Activated CD4-positive, alpha-beta T cell treated with anti-CD3 and anti-CD28 coated beads, Interleukin-2, amount 50 U/mL, for 48 hours (primary cell): ENCODE measurements at places on chromosomes 4 and X.

DNA sequence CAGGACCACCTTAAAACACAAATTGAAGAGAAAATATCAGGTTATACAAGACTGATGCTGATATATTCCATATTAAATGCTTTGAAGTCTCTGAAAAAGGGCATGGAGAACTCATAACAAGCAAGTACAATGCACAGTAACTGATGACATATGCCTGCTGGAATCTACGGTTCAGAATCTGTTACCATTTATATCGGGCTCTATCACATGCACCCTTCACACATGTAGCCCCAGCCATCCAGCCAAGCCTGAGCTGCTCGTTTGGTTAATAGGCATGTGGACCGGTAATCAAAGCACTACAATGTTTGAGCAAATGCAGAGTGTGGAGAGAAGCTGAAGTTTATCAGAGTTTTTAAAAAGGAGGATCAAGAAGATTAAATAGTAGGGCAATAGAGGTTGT, 11.8 kb downstream of the COMMD8 start:
- DNase-seq: no peak

GRCh38 chr4:151488968-151489367, 80.0 kb downstream of the FHIP1A start:
- no peak for DNase-seq

- no peak for DNase-seq
Observed at GRCh38 chr4:153409412-153409811, 56.7 kb upstream of the TMEM131L start.

DNA sequence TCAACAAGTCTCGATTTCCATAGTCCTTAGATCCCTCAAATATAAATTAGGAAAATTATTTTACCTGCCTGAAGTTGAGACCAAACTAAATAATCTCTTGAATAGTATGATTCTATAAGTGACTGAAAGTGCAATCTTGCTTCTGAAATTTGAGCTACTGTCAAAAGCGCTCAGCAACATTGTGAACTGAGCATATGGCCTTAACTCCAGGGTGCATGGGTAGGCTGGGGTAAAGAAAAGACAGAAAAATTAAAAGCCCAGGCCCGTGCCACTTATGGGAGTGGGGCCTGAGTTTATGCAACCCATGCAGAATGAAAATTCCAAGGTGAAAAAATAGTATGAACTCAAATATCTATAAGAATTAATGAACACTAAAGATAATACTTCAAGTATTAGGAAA, 9.8 kb downstream of the PGRMC2 start:
- no peak for DNase-seq

DNA sequence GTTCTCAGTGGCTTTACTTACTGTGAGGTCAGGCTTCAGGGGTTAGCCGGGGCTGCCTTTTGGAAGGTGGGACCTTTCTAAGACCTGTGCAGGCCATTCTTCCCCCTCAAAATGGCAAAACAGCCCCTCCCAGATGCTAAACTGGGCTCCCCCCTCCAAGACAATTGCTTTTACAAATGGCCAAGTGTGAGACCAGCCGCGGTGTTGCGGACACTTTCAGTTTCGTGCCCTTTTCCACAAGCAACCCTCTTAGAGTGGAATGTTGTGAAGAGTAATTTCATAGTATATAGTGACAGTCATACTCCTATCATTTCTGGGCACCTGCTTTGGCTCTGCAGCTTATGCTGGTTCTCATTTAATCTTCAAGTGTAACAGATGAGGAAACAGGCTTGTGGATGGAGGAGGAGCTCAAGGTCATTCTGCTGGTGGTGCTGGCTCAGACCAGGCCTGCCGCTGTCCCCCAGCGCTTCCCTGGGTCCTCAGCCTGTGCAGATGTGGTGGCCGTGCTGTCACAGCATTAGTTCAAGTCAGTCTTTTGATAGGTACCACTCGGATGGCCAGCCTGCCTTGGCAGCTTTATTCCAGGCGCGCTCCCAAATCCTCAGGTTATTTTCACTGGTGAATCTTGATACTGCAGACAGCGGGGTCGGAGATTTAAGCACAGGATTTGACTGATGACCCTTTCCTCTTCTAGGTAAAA, 55.0 kb upstream of the TADA2B start:
- no peak for DNase-seq

DNA sequence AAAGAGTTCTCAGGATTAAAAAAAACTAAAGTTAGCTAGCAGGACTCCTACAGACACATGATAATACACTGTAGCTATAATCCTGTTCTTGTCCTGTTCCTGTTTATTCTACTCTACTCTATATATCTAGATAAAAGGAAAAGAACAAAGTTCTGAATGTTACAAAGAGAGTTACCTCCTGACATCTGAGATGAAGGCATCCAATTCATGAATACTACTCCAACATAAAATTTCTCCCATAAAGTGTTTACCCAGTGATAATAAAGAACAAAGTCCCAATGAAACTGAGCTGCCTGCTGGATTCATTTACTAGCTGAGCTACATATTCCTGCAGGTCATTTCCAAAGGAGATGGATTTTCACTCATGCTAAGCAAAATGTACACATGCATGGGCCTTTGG, 27.1 kb downstream of the SEPSECS start:
- no peak for DNase-seq

GRCh38 chrX:103730796-103731493, 20.2 kb downstream of the TMEM31 start:
- no peak for DNase-seq

DNA sequence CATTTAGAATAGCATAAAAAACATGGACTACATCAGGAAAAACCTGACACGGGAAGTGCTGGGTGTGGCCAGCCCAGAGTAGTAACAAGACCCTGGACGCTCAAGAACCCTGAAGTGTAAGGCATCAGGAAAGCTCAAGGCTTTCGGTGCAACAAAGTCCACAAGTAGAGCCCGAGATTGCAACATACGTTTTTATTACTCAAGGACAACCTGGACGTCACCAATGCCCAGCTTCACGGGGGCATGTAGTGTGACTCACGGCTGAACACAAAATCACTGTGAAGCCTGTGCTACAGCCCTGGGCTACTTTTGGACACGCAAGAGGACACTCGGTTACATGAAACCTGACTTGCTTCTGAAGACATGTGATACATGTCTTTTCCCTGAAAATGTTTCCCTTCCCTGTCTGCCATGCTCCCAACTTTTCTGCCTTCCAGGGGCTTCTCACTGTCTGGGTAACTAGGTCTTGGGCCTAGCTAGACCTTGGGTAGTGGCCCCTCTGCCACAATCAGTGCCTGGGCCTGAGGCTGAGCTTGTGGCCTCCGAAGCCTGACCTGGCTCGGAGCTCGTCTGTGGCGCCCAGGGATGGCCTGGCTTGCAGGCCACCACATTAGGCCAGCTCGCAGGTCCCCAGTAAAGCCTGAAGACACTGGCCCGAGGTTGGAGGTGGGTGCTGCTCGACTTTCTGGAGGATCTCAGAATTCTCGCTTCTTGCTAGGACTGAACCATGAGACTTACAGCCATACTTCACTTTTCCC, 9.2 kb downstream of the IRAK1 start:
- no peak for DNase-seq

- DNase-seq: no peak
Observed at GRCh38 chr4:2284934-2285612, 23.2 kb upstream of the MXD4 start.

DNA sequence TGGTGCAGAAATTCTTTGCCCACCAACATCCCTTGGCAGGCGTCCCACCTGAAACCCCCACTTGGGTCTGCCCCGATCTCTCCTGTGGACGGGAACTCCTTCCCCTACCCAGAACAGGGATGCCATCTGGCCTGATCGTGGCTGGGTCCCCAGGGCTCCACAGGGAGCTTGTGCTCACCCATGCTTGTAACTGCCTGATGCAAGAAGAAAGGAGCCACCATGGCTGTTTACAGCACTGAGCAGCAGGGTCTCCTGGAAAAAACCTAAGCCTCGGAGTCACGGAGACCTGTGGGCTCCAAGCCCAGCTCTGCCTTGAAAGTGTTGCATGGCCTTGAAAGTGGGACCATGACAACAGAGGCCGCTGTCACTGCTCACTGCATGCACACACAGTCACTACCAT, 101.5 kb upstream of the AFAP1 start:
- DNase-seq: no peak

DNA sequence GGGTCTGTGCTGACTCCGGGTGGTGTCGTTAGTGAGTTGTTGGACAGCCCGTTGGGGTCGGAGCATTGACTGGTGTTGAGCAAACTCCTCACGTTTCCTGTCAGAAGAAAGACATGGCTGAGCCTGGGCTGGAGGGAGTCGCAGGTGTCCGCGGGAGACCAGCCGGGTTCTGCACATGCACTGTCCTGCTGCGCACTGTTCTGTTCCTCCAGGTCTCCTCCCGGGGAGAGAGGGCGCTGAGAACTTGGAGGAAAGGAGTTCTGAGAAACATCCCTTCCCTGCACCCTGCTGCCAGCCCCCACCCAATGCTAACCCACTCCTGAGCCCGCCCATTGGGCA, 1.1 kb downstream of the ZNF141 start:
- DNase-seq: no peak

DNA sequence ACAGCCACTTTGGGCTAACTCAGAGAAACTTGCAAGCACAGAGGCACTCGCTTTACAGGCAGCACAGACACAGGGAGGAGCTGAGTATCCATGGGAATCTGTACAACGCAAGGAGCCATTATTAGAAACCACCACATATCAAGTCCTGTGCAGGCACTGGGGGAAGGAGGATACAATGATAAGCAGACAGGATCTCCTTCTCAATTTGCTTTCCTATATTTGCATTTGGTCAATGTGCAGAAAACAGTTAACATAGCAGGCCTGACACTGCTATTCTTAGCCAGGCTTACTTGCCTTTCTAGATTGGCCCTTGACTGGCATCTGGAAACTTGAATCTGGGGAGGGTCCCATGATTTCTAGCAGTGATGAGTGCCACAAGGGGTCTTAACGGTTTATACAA, 65.8 kb downstream of the TEC start:
- DNase-seq: no peak

DNA sequence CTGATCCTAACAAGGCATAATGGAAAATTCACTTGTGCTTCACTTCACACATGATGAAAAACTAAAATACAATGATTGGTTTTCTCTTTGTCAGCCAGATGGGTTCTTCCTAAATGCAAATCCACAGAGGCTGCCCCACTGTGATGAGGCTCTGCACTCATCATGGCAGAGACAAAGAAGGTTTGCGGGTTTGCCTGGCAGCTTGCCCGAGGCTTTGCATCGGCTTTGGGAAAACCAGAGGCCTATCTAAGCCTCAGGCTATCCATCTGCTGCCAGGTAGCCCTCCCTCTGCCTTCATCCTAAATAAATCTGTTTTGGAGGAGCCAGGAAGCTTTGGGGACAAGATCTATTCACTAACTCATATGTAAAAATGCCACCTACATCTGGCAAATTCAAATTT, 244.2 kb downstream of the PACRGL start:
- no peak for DNase-seq

- no peak for DNase-seq
Observed at GRCh38 chr4:67083496-67083895, 461.8 kb downstream of the CENPC start.

- DNase-seq: no peak
Observed at GRCh38 chrX:50707955-50708699, 105.9 kb downstream of the SHROOM4 start.
